Activated naive CD8-positive, alpha-beta T cell treated with anti-CD3 and anti-CD28 coated beads for 36 hours (primary cell): ENCODE measurements at places on chromosomes 2 and 18. TPM values are rescaled to one million over a fixed set of nuclear protein-coding genes. Genes with fewer than 3 reads are reported as not detected.

Gene SIX3
- total RNA-seq = not detected

Gene HS1BP3
- 6.0 TPM for total RNA-seq

Gene CDKL4
- total RNA-seq = 0.22 TPM

Gene ASB18
- total RNA-seq = not detected

Gene TUBA4B
- not detected for total RNA-seq

DNA sequence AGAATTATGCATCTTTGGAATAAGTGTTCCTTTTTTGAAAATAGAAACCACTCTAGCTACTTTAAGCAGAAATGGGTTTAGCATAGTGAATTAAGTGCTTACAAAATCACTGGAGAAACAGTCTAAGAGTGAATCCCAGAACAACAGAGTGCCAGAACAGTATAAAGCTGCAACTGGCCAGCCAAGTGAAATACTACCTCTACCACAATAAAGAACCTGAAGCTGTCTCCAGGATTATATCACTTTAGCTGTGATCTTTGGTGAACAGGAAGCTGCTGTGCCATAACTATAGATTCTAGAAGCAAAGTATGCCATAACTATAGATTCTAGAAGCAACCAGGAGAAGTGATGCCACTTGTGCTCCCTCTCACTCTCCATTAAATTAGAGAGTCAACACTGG is 7.6 kb downstream of the CAMKMT start:
- no peak for DNase-seq

DNA sequence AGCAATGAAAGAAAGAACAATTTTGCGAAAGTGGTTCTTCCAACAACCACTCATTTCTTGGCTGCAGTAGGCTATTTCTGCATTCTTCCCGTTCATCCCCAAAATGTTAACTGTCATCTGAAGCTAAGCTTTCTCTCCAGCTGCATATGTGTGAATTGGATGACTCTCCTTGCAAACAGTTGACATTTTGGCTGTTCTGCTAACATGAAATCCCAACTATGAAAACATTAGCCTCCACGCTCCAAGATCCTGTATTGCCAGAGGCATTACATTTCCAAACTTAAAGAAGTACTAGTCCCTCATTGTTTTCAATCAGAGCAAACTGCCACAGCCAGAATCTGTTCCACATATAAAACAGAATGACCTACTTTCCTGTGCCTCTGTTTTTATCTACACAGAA is 88.5 kb downstream of the TGIF1 start:
- no peak for DNase-seq

- no peak for DNase-seq
These were observed 319.8 kb downstream of the RND3 start for GRCh38 chr2:150167711-150168110.

DNA sequence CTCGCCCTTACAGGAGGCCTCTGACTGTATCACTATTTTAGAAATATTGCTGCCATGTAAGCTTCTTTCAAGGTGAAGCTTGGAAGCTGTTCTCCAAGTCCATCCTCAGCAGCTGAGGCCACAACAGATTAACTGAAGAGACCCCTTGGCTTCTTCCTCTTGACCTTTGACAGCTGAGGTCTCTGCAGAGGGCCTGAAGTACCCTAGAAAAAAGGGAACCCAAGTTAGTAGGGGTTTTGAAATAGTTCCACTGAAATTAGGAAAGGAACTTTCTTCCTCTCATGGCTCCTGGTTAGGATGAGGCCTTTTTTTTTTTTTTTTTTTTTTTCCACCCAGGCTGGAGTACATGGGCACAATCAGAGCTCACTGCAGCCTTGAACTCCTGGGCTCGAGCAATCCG is 15.5 kb upstream of the IHH start:
- no peak for DNase-seq

GRCh38 chr18:56515522-56515921 is 122.9 kb downstream of the TXNL1 start:
- no peak for DNase-seq

GRCh38 chr2:30271301-30271700 is 40.0 kb downstream of the LBH start:
- DNase-seq = no peak

DNA sequence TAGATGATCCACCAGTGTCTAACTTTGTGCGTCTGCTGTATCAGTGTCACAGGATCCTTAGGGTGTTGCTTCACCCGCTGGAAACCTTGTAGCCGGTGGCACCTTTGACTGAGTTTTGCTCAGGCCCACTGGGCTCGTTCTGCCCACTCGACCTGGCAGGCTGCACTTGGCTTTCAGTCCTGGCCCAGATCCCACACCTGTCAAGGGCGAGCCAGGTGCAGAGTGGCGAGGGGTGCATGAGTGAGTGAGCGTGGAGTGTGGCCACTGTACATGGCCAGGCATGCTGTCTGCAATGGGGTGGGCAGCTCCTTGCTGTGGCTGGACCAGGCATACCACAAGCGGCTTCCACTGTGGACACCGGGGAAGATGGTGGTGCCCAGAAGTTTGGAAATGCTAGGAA is 179.0 kb downstream of the FAM210A start:
- DNase-seq = no peak

GRCh38 chr2:187874786-187875185 is 320.6 kb upstream of the TFPI start:
- DNase-seq = no peak
